HEK293T (cell line): ENCODE measurements at places on chromosomes 3 and 15.
A peak's percentile ranks its signal among the peaks of the same experiment; 100 is the strongest.

DNA sequence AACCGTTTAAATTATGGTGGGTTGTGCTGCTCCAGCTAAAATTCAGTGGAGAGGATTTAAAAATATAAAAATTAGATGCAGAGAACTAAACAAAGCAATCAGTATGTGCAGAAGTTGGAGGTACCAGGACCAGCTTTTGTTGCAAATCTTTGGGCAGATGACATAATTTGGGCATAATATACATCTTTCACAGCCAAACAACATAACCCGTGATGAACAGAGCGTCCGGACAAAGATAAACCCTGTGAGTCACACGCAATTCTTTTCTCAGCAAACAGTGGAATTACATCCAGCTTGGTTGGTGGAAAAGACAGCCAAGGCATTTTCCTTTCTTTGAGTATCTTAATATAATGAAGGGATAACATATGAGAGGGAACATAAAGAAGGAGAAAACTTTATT, 419.4 kb upstream of the ADAMTS9 start:
- no peak for DNase-seq

- DNase-seq, result peak; percentile 84
Measured at GRCh38 chr3:123652342-123652984, 67.6 kb upstream of the HACD2 start.

DNA sequence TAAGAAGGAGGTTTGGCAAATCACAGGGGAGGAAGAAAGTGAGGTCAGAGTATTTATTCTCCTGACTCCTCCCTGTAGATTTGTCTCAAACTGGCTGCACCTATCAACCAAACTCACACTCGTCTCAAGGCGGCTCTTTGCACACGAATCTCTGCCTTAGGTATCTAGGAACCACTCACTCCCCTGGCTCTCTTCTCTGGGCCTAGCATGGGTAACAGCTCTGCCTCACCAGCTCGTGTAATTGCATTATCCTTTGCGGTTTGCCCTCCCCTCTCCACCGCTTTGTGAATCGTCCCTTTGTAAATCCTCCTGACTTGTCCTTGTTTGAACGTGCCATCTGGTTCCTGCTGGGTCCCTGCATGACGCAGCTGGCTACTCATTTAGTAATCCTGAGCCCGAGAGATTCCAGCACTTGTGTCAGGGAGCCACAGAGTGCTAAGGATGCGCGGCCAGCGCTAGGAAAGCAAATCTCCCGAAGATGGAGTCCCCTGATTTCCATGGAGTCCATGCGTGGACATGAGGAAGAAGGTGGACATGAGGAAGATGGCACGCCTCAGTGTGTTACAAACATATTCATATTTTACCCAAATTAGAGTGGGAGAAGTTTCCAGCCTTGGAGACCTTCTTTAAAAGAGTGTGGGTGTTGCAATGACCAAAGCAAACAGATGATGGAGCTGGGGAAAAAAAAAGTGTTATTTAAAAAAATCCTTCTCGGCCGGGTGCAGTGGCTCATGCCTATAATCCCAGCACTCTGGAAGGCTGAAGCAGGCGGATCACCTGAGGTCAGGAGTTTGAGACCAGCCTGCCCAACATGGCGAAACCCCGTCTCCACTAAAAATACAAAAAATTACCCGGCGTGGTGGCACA, 26.7 kb downstream of the NRROS start:
- no peak for DNase-seq

DNA sequence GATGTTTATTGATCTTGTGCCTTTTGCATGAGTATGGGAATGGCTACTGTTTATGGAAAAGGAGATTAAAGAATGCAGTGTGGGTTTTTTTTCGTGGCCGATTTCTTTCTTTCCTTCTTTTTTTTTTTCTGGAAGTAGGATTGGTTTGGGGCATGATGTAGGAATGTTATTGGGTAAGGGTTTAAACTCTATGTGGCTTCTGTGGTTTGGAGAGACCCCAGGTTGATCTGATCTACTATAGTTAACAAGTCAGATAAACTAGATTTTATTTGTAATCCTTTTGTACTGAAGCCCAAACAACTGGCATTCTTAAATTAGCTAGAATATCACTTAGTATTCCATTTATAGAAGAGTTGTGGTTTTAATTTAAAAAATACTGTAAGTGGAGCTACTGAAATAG, 304.8 kb downstream of the LPP start:
- DNase-seq, result no peak

DNA sequence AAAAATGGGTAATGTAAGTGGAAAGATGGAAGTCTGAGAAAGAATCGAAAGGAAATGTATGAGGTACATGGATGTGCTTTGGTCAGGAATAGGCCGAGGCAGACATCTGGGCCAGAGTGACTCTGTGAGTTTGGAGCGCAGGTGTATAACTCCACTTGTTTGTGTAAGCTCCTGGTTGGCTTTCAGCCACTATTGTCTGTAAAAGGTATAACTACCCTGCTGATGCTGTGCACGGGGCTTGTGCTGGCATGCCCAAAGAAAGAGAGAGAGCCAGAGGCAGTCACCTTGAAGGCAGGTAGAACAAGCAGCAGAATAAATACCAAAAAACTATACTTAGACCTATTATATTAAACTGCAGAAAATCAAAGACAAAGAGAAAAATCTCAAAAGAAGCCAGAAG, 32.7 kb upstream of the CD96 start:
- no peak for DNase-seq

- no peak for DNase-seq
Measured at GRCh38 chr3:28315711-28316110, 32.8 kb upstream of the ZCWPW2 start.
